Breast epithelium (tissue), 4 donors: ENCODE measurements at places on chromosomes 11 and 22.

GRCh38 chr11:77411717-77412441, 62.0 kb downstream of the PAK1 start:
- DNase-seq, result peak; percentile 74
- peak overlapping the region; percentile 73 for H3K4me3 ChIP-seq
- H3K27ac ChIP-seq, result peak overlapping the region; percentile 78
- H3K27me3 ChIP-seq, result no peaks in the 10 kb centered on the region

DNA sequence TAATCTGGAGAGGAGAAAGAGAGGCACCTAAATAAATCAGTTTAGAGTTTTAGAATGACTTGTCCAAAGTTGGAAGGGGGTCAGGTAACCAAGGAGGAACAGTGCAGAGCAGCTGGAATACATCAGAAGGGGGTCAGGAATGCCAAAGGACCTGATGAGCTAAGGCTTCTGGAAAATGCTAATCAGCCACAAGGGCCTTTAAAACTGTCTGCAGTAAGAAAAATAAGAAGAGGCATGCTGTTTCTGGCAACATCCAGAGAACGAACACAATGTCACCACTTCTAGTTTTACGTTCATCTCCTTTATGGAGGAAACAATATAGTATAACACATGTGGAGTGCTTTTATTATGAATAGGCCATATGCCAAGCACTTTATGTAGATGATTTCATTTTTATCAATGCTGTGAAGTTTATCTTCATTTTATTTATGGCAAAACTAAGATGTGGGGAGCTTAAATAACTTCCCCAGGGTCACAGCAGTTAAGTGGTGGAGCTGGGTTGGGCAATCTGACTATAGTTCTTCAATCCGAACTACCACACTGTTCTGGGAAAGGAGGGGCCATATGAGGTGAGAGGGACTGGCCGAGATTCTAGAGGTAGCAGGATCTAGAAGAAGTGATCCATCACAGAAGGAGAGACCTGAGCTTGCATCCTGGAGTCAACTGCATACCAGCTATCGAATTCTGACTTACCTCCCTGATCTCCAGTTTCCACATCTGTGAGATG, 22.6 kb downstream of the ACO2 start:
- no peak for DNase-seq
- peaks cover 6% of the 10 kb centered on the region for H3K4me1 ChIP-seq
- H3K4me3 ChIP-seq, result no peak overlapping the region
- H3K27ac ChIP-seq, result peak overlapping the region; percentile 22
- no peaks in the 10 kb centered on the region for H3K36me3 ChIP-seq
- no peaks in the 10 kb centered on the region for H3K27me3 ChIP-seq

DNA sequence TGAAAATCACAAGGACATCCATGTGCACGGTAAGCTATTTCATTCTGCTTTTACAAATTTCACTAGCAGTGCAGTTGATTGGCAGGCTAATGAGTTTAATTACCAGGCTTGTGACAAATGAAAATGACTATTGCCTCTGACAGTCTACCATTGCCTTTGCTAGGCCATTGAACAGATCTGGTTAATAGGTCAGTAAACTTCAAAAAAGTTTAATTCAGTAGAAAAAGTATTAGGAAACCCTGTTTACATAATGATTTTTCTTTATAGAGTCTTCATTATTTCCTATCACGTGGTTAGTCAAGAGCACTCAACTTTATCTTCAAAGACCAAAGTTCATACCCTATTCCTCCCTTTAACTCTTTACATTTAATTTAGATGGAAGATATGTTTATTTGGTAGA, 77.0 kb downstream of the PRMT3 start:
- H3K4me1 ChIP-seq, result no peaks in the 10 kb centered on the region
- H3K4me3 ChIP-seq, result no peak overlapping the region
- H3K27ac ChIP-seq, result no peak overlapping the region
- H3K27me3 ChIP-seq, result no peaks in the 10 kb centered on the region

DNA sequence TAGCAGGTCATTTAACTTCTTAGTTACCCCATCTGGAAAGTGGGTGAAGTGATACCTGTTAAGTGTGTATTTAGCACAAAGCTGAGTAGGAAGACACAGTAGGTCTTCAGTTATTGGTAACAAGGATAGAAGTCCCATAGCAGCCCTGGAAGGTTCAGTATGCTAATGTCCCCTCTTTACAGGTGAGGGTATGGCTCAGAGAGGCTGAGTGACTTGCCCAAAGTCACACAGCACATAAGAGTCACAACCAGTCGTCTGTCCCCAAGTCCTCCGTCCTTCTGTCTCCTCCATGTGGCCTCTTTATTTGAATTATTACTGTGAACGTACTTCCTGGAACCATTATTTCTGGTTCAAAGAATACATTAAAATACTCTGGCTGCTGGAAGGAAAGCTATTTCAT, 10.5 kb downstream of the ASPHD2 start:
- DNase-seq, result no peak
- H3K4me1 ChIP-seq, result no peaks in the 10 kb centered on the region
- H3K4me3 ChIP-seq, result no peak overlapping the region
- no peaks in the 10 kb centered on the region for H3K36me3 ChIP-seq
- H3K27me3 ChIP-seq, result no peaks in the 10 kb centered on the region

- H3K4me3 ChIP-seq, result no peak overlapping the region
- no peaks in the 10 kb centered on the region for H3K27me3 ChIP-seq
- no peak for DNase-seq
- no peak overlapping the region for H3K27ac ChIP-seq
- H3K4me1 ChIP-seq, result no peaks in the 10 kb centered on the region
Measured at GRCh38 chr22:34877506-34877905, 188.5 kb upstream of the ISX start.

DNA sequence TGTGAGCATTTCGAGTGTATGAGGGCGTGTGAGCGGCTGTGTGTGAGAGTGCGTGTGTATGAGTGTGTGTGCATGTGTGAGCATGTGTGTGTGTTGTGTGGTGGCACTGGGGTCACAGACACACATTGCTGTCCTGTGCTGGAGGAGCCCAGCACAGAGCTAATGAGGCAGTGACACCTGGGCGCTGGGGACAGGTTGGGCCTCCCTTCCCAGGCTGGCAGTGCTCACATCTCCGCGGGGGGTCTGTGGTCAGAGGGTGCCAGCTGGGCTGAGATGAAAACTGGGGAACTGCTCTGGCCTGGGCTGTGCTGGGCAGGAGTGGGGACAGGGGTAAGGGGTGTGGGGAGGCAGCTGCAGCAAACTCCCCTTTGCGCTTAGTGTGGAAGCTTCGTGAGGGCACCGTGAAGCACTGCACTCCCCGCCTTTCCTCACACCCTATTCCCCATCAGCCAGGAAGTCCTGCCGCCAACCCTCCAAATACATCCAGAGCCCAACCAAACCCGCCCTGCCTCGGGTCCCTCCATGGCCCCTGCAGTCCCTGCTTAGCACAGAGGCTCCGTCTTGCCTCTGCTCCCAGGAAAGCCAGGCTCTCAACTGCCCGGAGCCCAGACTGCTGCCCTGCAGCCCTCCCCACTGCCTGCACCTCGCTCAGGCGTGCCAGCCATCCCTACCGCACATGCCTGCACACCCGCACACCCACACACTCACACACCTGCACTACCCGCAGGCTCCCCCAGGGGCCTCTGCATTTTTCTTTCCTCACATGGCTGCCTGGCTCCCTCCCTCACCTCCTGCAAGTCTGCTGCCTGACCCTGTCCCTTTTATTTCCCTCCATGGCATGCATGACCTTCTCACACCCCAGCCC, 62.0 kb upstream of the THY1 start:
- H3K36me3 ChIP-seq, result no peaks in the 10 kb centered on the region
- H3K4me1 ChIP-seq, result no peaks in the 10 kb centered on the region
- peak; percentile 48 for DNase-seq
- H3K4me3 ChIP-seq, result no peak overlapping the region

DNA sequence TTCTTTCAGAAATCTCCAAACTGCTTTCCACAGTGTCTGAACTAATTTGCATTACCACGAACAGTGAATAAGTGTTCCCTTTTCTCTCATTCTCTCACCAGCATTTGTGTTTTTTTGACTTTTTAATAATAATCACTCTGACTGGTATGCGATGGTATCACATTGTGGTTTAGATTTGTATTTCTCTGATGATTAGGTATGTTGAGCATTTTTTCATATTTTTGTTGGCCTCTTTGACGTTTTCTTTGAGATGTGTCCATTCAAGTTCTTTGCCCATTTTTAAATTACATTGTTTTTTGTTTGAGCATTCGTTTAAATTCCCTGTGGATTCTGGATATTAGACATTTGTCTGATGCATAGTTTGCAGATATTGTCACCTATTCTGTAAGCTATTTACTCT, 1639.6 kb upstream of the TENM4 start:
- H3K36me3 ChIP-seq, result no peaks in the 10 kb centered on the region
- H3K27me3 ChIP-seq, result no peaks in the 10 kb centered on the region
- no peak overlapping the region for H3K4me3 ChIP-seq
- DNase-seq, result no peak
- H3K4me1 ChIP-seq, result no peaks in the 10 kb centered on the region

DNA sequence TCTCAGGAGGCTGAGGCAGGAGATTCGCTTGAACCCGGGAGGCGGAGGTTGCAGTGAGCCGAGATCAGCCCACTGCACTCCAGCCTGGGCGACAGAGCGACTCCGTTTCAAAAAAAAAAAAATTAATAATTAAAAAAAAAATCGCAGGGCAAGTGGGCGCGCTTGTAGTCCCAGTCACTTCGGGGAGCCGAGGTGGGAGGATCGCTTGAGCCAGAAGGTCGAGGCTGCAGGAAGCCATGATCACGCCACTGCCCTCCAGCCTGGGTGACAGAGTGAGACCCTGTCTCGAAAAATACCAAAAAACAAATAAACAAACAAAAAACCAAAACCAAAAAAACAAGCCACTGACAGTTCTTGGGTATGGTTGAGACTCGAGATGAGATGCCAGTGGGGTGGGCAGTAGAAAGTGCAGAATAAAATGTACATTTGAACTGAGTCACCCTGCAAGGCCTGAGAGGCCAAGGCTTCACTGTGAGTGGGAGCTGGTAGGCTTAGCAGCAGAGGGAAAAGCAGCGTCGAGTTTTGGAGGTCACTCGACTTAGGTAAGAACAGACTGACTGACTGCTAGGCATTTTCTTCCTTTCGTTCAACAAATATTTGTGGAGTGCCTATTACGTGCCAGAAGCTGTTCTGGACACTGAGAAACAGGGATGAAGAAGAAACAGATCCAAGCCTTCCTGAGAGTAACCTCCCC, 635 bp upstream of the LDHA start:
- no peak for DNase-seq
